ENCODE measurements at places on chromosomes 2 and 18.

- no peak for DNase-seq
Measured at GRCh38 chr18:6543330-6543908, 128.7 kb upstream of the L3MBTL4 start.

GRCh38 chr2:74406035-74406434 lies 15.4 kb downstream of the C2orf81 start:
- DNase-seq: no peak

- DNase-seq: no peak
Measured at GRCh38 chr2:191347881-191348280, 102.7 kb downstream of the MYO1B start.

- DNase-seq: no peak
Measured at GRCh38 chr2:29618024-29618423, 303.4 kb downstream of the ALK start.

GRCh38 chr2:71895320-71896161 lies 252.1 kb downstream of the CYP26B1 start:
- DNase-seq: no peak

GRCh38 chr18:48824231-48824970 lies 126.4 kb downstream of the SMAD7 start:
- no peak for DNase-seq

DNA sequence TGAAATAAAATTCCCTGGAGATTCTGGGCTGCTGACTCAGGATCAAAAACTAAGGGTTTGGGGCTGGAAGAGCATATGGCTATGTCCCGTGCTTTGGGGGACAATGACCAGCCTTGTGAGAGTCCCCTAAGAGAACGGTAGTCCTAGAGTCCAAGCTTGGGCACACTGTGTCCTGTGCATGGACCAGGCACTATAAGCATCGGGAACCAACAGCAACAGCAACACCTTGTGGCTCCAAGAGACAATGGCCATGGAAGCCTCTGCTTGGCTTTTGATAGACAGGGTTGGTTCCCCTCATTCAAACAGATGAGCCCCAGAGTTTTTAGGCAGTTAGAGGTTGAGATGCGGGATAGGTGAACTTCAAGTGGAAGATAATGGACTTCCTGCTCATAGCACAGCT lies 294.4 kb upstream of the CHAC2 start:
- DNase-seq: no peak

- DNase-seq: no peak
Measured at GRCh38 chr2:86466306-86466705, 25.1 kb downstream of the KDM3A start.

- DNase-seq: no peak
Measured at GRCh38 chr2:71256421-71256820, 29.5 kb upstream of the PAIP2B start.
